ENCODE measurements at places on chromosomes 4 and X. TPM values are rescaled to one million over a fixed set of nuclear protein-coding genes. Genes with fewer than 3 reads are reported as not detected.

Gene TCEAL6
- 9.4 TPM for total RNA-seq

Gene FAM13A
- 52.2 TPM for total RNA-seq

Gene GLA
- total RNA-seq = 15.5 TPM

Gene THAP9
- total RNA-seq = 17.5 TPM

DNA sequence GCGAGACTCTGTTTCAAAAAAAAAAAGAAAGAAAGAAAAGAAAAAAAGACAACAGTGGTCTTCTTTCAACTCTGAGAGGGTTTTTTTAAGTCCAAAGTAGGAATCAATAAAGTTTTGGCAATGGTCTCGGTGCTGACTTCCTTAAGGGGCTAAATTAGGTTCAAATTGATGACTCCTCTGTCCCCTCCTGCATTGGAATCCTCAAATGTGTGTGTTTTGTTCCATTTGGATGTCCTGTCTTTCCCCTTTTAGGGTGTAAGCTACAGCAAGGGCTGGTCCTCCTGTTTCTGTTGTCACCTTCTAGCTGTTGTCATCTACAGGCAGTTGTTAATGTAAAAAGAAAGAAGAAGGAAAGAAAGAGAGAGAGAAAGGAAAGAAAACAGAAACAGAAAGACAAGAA is 84.3 kb upstream of the PLAC1 start:
- no peak for DNase-seq

DNA sequence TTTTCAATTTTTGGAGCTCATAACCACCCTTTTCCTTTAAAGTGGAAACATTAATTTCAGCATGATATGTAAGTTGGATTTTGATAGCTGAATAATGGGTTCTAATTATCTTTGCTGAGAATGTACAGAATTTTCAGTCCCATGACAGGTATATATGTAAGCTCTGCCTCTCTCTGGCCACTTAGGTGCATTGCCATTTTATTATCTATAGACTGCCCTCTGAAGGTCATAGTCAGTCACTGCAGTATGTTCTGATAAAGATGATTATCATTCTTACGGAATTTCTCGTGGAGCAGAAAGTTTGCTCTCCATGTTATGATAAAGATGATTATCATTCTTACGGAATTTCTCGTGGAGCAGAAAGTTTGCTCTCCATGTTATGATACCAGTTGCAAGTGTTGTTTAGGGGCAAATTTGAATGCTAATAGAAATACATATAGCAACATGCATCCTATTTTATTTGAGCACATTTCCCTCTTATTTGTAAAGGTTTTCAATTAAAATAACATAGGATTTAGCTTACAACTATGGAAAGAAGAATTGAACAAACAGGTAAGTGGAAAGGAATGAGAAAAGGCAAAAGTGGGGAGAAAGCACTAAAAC is 10.4 kb downstream of the AFP start:
- peak; percentile 11 for DNase-seq

DNA sequence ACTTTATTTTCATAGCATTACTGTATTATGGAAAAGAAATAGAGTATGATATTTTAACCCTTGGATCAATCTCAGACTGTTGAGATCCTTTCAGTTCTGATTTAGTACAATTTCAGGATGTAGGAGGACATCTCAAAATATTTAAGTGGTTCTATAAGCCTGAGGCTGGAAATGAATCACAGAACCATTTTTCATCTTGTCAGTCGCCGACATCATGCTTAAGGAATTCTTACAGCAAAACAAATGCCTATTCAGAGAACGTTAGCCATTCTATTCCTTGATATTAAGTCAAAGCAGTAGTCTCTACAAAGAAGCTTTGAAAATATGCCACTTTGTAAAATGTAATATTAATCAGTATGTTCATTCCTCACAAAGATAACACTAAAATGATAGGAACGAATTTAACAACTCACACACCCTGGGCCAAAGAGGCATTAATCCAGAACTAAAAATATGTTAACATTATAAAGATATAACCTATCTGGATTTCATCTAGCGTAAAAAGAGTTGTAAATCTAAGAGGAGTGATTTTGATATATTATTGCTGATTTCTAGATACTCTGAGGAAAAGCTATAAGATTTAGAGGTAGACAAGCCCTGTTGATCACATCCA is 152.0 kb downstream of the GASK1B start:
- no peak for DNase-seq

GRCh38 chr4:80219301-80220025 is 22.2 kb downstream of the PRDM8 start:
- DNase-seq = no peak

DNA sequence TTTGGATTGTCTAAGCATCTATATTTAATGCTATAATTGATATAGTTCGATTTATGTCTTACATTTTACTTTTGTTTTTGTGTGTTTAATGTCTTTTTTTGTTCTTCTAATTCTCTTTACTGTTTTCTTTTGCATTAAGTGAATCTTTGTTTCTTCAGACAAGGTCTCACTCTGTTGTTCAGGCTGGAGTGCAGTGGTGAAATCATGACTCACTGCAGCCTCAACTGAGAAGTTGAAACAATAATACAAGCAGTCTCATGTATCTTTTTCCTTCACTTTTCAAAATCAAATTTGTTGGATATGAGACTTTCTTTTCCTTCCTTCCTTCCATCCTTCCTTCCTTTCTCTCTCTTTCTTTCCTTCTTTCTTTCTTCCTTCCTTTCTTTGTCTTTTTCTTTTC is 1401.6 kb downstream of the ADGRL3 start:
- no peak for DNase-seq

- no peak for DNase-seq
Observed at GRCh38 chr4:12689457-12689856, 794.7 kb downstream of the RAB28 start.

GRCh38 chr4:1172971-1173757 is 781 bp upstream of the SPON2 start:
- DNase-seq = no peak

GRCh38 chrX:34634349-34634748 is 22.7 kb downstream of the TMEM47 start:
- DNase-seq = no peak

DNA sequence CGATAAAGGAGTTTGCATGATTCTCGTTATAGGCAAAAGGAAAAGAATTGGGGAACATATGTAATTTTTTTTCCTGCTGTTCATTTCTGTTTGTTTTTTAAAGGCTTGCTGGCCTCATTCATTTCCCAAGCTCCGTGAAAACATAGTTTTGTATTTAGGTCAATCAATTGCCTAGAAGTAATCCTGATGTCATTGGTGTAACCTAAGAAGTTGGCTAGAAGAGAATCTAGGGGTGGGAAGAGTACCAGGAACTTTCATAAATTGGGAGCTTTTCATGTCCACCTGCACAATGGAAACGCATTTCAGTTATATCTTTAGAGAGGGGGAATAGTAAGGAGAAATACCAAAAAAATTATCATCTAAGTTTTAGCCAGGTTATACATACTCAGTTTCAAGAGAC is 3.8 kb downstream of the RAPGEF2 start:
- no peak for DNase-seq

DNA sequence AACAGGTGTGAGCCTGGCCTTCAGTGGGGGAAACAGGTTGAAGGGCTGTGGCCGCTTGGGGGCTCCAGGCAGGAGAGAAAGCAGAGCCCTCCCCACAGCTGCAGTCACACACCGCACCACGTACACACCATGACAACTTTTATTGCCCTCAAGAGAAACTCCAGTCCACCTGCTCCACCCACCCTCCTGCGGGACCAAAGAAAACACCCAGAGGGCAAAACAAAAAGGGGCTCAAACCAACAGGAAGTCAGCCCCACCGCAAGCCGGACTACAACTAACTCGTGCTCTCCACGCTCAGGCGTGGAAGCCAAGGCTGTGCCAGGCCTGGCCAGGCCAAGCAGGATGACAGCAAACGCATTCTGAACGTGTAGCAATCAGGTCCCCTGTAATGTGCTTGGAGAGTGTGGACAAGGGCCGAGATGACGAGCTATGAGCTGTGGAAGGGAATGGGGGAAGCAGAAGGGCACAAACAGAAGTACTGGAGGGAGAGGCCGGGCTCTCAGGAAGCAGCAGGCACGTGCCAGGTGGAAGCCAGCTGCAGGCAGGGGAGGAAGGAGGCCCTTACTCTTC is 12.7 kb downstream of the SLC6A8 start:
- no peak for DNase-seq

DNA sequence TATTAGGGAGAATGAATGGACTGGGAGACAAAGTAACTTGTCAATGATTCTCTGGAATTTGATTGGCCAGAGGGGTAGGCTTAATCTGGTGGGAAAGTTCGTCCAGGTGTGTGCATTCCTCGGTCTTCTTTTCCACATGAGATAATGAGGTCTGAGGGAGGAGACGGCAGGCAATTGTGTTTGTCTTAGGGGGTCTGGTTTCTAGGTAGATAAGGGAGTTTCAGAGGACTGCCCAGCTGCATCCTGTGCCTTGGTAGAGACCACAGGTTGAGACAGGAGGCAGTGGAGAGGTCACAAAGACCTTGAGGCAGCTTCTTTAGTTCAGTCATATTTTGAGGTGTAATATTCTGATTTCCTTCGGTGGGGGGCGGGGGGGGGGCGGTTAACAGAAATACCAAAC is 4.3 kb downstream of the MGST2 start:
- no peak for DNase-seq

DNA sequence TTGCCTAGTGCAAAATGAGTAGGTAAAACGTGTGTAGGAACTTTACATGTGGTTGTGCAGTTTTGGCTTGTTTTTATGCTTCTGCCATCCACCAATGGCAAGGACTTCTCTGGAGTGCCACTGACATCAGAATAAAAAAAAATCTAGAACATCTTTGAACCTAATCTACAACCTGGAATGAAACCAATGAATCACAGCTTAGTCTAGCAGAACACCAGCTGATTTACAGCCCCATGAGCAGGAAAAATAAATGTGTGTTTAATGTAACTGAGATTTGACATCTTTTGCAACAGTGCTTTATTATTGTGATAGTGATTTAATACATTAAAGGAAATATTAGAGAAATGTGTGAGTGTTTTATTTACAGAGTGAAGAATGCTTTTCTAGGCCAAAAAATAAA is 995.1 kb downstream of the PCDH7 start:
- no peak for DNase-seq

DNA sequence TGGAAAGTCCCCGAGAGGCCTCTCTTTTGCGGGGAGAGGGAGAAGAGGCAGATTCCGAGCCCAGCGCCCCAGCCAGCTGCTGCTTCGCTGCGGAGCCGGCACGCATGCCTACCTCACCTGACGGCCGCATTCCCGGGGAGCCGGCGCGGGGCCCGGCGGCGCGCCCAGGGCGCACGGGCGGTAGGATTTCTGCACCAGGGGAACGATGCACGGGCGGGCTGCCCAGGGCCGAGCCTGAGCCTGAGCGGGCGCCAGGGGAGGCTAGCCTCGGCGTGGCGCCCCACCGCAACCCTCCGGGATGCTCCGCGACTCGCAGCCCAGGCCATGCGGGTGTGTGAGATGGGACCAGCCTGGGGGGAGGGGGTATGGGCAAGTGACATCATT is 81.3 kb upstream of the SCML1 start:
- no peak for DNase-seq

All from frontal cortex (tissue), 4 donors.